CD4-positive, alpha-beta T cell treated with Interleukin-2 at 100 ng/mL for 4 hours (primary cell): ENCODE measurements at places on chromosomes 6 and 20.

DNA sequence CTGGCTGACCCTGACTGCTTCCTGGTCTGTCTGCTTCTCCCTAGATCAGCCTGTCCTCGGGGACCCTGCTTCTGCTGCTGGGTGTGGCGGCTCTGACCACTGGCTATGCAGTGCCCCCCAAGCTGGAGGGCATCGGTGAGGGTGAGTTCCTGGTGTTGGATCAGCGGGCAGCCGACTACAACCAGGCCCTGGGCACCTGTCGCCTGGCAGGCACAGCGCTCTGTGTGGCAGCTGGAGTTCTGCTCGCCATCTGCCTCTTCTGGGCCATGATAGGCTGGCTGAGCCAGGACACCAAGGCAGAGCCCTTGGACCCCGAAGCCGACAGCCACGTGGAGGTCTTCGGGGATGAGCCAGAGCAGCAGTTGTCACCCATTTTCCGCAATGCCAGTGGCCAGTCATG, 6.3 kb downstream of the NRSN2 start:
- no peak for DNase-seq

DNA sequence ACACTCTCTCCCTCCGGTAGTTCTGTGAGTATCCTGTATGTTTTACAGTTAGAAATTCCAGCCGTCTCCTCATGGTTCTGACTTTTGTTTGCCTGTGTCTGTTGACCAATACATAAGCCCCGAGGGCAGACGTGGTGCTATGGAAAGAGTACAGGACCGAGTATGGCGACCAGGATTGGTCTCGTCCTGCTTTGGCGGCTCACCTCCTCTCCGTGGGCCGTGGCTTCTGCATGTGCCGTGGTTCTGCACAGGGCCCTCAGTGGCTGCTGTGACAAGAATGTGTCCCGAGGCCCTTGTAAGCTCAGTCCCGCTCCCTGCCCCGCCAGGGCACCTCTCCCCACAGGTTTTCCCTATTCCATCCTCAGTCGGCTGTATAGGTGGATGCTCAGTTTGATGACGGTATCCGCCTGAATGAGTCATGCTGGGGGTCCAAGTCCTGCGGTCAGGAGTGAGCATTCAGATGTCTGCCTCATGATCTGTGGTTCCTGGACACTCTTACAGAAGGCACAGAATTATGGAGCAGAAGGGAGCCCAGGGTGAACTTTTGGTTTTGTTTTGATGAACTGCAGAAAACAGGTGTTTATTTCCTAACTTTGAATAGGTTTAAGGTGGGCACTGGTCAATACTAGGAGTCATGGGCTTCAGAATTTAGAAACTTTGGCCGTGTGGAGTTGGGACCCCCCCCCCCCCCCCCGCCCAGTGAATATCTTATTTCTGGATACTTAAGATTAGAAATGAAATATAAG, 1.2 kb downstream of the ARFGAP1 start:
- no peak for DNase-seq

DNA sequence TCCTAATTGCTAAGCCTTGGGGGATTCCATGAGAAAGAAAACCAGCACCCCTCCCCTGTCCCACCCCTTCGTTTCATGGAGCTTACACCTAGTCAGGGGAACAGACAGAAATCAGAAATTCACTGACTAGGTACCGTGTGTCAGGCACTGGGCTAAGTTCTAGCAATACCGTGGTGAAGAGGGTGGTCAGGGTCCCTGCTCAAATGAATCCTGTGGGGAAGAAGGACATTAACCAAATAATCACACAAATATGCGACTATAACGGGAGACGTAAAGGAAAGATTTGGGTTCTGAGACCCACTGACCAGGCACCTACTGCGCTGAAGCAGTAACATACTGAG, 65.1 kb upstream of the TOP1 start:
- DNase-seq = no peak

DNA sequence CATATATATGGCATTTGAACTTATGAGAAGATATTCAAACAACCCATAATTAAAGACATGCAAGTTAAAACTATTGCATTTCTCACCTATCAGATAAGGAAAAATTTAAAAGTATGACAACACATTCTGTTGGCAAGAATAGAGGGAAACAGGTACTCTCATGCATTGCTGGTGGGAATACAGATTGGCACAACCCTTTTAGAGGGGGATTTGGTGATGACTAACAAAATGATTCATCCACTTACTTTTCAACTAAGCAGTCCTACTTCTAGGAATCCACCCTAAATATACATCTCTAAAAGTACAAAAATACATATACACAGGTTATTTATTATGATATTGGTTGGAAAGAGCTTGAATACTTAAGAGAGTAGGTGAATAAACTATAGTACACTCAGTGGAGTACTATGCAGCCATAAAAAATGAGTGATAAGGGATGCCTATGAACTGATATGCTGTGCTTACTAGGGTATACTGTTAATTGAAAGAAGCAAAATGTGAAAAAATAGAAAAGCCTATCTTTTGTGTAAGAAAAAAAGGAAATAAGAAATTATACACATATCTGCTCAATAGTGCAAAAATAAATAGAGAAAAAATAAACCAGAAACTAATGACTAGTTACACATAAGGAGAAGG, 42.2 kb downstream of the ADAT2 start:
- no peak for DNase-seq

- no peak for DNase-seq
Measured at GRCh38 chr20:10861619-10862018, 187.8 kb upstream of the JAG1 start.

- DNase-seq = no peak
Measured at GRCh38 chr6:119966484-119966883, 616.9 kb upstream of the MAN1A1 start.

- no peak for DNase-seq
Measured at GRCh38 chr6:41822021-41822420, 34.5 kb downstream of the TOMM6 start.

- no peak for DNase-seq
Measured at GRCh38 chr6:138550346-138550767, 51.1 kb upstream of the NHSL1 start.
